ENCODE measurements at places on chromosomes 3 and 15.

DNA sequence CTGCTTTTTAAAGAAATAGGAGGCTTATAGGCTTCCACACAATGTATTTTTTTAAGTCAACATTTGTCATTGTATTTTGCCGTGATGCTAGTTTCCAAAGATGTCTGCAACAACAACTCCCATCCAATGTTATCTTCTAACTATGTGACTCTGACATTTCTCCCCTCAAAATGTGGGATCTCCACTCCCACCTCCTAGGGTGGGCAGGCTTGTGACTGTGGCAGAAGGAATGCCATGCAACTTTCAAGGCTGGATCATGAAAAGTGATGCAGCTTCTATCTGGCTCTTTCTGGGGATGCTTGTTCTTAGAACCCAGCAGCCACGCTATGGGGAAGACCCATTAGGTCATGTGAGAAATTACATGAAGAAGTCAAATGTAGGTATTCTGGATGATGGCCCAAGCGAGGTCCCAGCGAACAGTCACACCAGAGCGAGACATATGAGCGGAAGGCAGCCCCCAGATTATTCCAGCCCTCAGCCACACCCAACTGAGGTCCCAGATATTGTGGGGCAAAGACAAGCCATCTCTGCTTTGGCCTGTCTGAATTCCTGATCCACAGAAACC is 124.3 kb downstream of the BDH1 start:
- DNase-seq, result no peak

- no peak for DNase-seq
Measured at GRCh38 chr15:87609474-87609873, 647.1 kb downstream of the NTRK3 start.

DNA sequence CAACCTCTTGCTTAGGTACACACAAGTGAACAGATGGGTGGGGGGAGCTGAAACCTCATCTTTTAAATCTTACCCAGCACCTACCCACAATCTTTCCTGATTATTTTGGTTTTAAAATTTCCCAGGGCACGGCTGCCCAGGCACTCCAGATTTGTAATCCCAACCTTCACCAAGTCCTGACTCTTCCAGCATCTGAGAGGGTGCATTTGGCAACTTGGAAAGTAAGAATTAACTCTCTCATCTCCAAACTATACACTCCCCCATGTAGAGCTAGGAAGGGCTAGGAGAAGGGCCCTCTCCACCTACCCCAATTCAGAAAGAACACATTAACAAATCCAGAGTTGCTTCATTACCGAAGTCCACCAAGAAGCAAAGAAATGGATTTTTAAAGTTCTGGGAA is 41.7 kb upstream of the PRICKLE2 start:
- no peak for DNase-seq

GRCh38 chr15:96414875-96415274 is 84.4 kb downstream of the NR2F2 start:
- no peak for DNase-seq

DNA sequence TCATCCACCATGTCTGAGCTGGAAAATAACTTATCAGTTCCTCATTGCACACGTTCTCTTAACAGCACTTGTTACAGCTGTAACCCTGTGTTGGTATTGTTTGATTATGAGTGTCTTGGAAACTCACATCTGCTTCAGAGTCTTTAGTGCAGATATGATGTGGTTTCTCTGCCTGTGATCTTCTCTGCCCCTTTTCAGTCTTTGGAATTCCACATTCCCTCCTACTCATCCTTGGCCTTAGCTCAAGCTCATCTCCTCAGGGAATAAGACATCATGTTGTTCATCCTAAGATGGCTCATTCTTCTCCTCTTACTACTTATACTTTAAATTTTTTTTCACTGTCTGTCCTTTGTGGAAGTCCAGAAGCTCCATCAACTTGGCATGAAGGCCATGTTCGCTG is 77.7 kb downstream of the SYNPR start:
- DNase-seq, result no peak

DNA sequence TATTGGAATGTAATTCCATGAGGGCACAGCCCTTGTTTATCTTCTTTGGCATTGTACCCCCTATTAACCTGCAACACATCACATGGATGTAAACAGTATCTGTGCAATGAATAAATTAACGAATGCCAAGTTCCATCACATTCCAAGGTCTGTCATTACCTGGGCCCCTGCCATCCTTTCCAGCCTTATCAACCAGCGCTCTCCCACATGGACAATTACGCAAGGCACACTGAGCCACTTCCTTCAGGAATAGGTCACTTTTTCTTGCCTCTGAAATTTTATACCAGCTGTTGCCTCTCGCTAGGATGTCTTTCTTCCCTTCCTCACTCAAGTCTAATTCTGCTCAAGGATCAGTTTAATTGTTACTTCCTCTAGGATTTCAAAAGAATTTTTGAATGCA is 1051.8 kb upstream of the CFAP20DC start:
- DNase-seq, result no peak

DNA sequence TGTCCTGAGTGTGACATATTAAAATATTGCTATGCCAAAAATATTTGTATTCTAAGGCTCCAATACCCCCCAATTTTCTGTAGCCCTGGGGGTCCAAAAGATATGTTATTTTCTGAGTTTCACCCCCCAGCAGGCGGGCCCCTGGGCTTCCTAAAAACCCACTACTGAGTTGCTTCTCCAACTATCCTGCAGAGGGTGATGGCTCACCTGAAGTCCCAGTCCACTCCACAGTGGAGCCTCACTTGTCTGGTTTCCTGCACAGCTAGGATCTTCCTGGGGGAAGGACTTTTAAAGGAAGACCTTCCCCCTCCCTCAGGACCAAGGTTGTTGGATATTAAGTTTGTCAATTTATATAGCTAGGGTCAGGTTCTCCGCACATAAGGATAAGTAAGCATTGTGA is 1181.4 kb downstream of the ROBO2 start:
- DNase-seq, result no peak

DNA sequence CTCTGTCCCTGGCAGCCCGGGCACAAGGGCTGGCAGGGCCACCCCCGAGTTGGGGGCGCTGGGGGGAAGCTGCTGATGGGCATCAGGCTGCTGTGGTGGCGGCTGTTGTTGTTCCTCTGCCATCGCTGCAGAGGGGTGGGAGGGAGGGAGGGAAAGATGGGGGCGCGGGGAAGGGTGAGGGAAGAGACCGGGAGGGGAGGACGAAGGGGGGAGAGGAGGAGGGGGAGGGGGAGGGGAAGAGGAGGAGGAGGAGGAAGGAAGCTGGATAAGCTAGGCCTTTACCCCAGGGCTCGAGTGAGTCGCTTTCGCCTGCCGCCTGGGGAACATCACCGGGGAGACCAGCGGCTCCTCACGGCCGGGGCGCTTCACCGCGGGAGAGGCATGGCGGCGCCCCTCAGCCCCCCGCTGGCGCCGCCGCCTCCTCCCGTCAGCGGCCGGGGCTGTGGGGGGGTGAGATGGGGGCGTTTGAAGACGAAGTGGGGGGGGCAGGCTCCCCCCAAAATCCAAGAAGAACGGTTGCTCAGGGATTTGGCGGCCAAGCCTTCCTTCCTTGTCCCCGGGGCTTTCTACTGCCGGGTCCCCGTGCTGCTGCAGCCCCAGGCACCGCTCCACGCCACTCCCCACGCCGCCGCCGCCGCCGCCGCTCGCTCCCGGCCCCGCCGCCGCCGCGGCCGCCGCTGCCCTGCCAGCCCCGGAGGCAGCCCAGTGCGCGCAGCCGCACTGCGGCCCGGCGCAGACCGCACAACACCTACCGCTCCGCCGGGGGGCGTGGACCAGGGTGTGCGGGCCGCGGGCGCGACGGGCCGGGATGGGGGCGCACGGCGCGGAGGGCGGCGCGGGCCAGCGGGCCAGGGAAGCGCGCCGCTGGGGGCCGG is at the start of gene RFX7:
Gene RFX7, minus strand, starts transcription at position 717 of the 875 bp plus-strand sequence. Its CDS starts 594 bp downstream, at position 123.
- peak; percentile 79 for DNase-seq

GRCh38 chr3:110799271-110799670 is 272.3 kb upstream of the NECTIN3 start:
- DNase-seq, result no peak

- DNase-seq, result no peak
Measured at GRCh38 chr3:37126856-37127255, 47.5 kb downstream of the LRRFIP2 start.

- no peak for DNase-seq
Measured at GRCh38 chr3:49799761-49800160, at the start of gene CDHR4. Gene CDHR4, minus strand, starts transcription at chr3:49799873. Its CDS starts 61 bp downstream, at chr3:49799812.

DNA sequence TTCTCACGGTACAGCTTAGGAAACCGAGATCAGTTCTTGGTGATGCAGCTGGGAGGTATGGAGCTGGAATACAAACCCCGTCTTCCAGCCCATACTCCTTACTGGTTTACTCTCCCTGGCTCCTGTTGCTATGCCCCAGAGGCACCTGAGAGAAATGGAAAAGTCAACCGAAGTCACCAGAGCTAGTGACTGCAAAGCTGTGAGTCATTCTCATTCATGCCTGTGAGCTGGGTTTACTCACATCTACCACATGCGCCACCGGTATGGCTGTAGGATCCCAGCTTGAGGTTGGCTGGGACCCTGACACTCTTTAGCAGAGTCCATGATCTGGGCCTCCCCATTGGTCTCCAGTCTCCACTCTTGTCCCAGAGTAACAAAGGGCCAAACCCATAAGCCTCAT is 111.5 kb upstream of the ETV5 start:
- no peak for DNase-seq

- DNase-seq, result no peak
Measured at GRCh38 chr3:153967260-153967659, 153.9 kb upstream of the ARHGEF26 start.

- DNase-seq, result no peak
Measured at GRCh38 chr3:117842086-117842485, 1132.5 kb downstream of the TUSC7 start.

- DNase-seq, result no peak
Measured at GRCh38 chr3:48301800-48302166, 31.7 kb downstream of the SPINK8 start.

DNA sequence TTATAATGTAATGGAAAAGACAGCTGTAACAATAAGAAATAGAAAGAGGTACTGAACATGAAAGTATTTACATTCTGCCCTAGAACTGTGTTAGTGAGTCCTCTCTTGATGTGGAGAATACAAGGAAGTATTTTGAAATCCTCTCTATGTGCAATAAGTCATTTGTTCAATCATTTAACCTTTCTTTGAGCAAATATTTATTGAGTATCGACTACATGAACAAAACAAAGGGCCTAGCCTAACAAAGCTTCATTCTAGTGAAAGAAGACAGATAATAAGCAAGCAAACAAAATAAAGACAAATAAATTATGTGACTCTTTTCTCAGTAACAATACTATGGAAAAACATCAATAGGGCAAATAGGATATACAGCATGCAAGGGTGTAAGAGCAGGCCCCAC is 354.9 kb upstream of the ATP11B start:
- no peak for DNase-seq

DNA sequence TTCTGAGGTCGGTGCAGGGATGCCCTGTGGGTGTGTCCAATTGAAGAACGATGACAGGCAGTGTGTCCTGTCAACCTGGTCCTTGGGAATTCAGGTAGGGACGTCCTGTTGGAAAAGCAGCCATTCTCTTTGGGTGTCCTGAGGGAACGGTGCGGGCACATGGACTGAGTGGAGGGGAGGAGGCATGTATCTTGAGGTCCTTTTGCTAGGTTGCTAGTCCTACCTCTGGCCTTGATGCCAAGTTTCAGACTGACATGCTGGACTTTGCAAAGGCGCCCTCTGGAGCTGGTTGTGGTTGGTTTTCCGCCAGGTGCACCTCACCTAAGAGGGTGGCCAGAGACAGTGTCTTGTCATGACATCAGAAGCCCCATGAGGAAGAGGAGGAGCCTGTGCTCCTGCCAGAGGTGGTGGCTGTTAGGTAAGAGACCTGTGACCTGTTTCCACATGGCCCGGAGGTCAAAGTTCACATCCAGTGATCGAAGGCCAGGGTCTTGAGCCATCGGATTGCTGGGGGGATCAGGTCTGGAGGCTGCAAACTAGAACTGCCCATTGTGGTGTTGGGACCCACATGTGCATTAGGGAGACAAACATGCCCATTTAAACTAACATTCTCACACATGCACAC is 106.3 kb downstream of the SNRPN start:
- DNase-seq, result no peak

GRCh38 chr15:97961067-97961954 is 808 bp downstream of the ARRDC4 start:
- DNase-seq, result peak; percentile 62

DNA sequence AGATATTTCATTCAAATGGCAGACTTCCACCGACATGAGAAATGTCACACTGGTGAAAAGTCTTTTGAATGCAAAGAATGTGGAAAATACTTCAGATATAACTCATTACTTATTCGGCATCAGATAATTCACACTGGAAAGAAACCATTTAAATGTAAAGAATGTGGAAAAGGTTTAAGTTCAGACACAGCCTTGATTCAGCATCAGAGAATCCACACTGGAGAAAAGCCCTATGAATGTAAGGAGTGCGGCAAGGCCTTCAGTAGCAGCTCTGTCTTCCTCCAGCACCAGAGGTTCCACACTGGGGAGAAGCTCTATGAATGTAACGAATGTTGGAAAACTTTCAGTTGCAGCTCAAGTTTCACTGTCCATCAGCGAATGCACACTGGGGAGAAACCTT is 8.6 kb upstream of the ZNF621 start:
- DNase-seq, result no peak

GRCh38 chr15:39208187-39208586 is 372.7 kb upstream of the THBS1 start:
- DNase-seq, result no peak

DNA sequence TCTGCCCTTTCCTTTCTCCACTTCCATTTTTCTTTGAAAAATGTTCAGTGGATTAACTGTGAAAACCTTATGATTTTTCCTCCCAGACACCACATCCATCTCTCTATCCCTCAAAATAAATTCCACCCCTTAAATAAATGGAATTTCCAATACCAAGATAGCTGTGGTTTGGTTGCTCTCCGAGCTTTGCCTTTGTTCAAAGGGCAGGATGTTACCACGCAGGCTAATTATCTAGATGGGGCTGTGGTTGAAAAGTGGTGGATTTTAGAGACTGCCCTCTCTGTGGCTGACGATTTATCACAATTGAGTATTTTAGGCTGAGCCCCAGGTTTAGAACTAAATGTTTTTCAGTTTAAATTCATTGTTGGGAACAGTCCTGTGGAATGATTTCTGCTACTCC is 36.9 kb upstream of the CMSS1 start:
- DNase-seq, result no peak

- DNase-seq, result no peak
Measured at GRCh38 chr3:64247991-64248646, 22.9 kb upstream of the PRICKLE2 start.

- DNase-seq, result no peak
Measured at GRCh38 chr3:19744047-19744446, 190.0 kb downstream of the EFHB start.

DNA sequence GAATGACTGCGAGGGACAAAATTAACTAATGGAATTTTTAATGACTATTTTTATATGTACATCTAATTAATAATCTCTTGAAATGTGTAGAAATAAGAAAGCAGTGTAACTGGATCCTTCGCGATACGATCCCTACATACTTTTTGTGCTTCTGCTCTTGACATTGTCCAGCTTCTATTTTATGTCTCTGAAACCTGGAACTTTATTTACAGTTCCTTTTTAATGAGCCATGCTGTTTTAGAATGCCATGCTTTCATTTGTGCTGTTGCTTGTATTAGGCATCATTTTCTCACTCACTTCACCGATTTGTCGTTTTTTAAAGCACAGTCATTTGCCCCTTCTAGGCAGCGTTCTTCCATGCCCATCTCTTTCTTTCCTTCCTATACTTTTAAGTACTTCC is 301.3 kb downstream of the EDEM1 start:
- no peak for DNase-seq

GRCh38 chr3:173891272-173892100 is 493.9 kb downstream of the NLGN1 start:
- DNase-seq, result no peak

GRCh38 chr15:66701422-66702034 is 508 bp upstream of the SMAD6 start:
- DNase-seq, result peak; percentile 90
